ENCODE measurements at places on chromosomes 16 and 17.

- no peak for DNase-seq
Measured at GRCh38 chr17:72390675-72391508, 270.1 kb downstream of the SOX9 start.

GRCh38 chr16:53901408-53901807 lies 197.5 kb downstream of the FTO start:
- no peak for DNase-seq

GRCh38 chr16:14334366-14335080 lies 263.4 kb downstream of the MRTFB start:
- DNase-seq: no peak

DNA sequence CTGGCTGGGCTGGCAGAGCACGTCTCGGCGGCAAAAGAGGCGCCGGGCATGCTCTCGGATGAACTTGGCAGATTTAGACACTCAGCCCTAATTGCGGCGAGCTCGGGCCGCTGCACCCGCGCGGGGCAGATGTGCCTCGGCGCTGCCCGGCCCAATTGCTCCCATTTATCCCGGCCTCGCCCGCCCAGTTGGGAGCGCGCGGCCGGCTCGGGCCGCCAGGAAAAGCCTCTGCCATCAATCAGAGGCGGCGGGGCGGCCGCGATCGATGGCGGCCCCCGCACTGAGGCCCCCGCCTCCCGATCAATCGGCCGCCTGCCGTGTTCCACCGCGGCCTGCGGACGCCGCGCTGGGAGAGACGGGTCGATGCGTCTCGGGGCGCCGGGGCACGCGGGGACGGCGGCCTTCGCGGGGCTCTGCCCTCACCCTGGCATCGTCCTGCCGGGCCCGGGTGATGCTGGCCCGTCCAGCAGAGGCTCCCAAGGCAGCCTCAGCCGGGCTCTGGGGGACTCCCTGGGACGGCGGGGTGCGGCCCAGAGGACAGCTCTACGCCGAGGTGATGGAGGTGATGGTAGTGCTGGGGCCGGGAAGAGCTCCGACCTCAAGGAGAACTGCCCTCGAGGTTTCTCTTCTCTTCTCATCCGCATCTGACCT lies 200.9 kb upstream of the N4BP1 start:
- no peak for DNase-seq

Data from dorsolateral prefrontal cortex (tissue), 122 donors.